ENCODE measurements at places on chromosomes 16 and 17.

DNA sequence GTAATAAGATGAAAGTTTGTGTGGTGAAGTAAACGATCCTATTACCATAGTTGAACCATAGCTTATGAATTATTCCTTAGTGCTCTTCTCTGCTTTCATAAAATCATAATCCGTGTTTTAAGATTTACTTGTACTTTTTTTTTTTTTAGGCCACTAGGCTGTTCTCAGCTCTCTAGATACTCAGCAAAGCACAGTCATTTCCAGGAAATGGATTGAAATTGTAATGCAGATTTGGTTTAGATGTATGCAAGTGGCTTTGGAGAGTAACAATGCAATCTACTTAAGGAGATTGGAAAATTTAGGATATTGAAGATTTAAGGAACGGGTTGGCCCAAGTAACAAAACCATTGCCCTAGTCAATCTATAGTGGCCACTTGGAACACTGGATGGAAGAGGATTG is 125.1 kb downstream of the PITPNC1 start:
- no peak for DNase-seq

DNA sequence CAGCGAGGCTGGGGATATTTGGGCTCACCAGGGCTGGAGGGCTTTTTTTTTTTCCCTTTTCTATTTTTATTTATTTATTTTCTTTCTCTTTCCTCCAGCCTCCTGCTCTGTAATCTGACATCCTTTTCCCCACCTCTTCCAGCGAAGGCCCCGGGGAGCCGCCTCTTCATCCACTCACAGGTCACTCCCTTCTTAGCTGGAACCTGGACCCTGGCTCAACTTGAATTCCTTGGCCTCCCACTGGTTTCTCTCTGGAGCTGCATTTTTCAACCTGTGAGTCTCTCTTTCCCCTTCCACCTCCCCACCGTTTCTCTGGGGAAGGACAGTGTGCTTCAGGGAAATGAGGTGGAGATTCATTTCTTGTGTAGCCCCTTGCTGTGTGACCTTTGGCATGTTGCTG is 82.0 kb downstream of the MRM1 start:
- DNase-seq = no peak

DNA sequence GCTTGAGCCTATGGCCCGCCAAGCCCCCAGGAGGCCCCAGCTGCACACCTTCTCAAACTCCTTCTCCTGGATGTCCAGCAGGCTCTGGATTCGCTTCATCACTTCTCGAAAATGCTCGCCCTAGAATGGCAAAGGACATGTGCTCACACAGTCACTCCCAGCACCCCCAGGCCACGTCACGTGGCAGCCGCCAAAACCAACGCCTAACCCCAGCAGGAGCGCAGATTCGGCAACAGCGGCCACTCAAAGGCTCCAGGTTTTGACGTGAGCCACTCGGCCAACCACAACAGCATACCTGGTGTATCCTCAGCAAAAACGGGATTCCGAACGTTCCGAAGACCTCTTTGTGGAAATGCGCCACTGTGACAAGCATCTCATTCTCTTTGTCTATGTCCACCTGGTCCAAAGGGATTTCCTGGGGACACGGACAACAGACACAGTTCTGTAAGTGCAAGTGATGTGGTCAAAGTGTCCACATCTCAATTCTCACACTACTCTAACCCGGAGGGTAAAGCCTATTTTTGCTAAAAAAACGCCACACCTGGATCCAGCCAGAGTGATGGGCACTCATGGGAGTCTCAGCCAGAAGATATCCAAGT is 12.7 kb downstream of the LITAFD start:
- DNase-seq = no peak

GRCh38 chr16:61948414-61948813 is 87.8 kb downstream of the CDH8 start:
- no peak for DNase-seq

DNA sequence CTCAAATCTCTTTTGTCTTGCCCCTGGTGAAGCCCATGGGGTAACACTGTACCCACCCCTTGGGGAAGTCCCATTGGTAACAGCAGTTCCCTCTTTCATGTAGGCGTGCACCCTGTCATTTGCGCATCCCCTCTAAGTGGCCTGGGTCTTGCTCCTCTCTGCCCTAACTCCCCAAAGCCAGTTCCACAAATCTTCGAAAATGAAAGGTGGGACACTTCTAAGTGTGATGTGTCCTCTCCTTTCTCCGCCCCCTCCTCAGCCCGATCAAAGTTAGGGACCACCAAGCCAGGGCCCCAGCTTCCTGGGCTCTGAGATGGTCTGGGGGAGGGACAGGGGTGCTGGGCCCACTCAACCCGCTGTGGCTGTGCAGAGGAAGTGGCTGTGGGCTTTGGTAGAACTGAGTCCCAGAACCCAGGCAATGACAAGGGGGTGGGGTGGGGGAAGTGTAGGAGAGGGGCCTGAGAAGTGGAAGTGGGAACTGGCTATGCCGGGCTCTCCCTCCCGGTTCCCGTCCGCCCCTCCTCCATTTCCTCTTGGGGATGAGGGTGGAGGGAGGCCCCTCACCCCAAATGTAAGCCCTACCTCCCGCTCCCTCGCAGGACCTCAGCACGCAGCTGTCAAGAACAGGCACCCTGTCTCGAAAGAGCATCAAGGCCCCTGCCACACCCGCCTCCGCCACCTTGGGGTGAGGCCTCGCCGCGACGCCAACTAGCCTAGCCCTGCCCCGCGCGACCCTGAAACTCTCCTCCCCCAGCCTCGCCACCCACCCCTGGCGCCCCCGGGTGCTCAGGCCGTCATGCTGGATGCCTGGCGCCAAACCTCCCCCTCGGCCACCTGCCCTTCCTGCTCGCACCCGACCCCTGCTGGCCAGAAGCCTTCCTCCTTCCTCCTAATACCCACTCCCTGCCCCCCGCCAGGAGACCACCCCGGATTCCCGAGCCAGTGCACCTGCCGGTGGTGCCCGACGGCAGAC is 8.7 kb downstream of the ABI3 start:
- no peak for DNase-seq

- DNase-seq = no peak
Observed at GRCh38 chr17:10318535-10318934, 54.3 kb downstream of the MYH13 start.

- DNase-seq = no peak
Observed at GRCh38 chr16:66859397-66860068, 15.3 kb downstream of the CA7 start.

GRCh38 chr16:87778476-87778829 is 12.7 kb upstream of the KLHDC4 start:
- DNase-seq = no peak

DNA sequence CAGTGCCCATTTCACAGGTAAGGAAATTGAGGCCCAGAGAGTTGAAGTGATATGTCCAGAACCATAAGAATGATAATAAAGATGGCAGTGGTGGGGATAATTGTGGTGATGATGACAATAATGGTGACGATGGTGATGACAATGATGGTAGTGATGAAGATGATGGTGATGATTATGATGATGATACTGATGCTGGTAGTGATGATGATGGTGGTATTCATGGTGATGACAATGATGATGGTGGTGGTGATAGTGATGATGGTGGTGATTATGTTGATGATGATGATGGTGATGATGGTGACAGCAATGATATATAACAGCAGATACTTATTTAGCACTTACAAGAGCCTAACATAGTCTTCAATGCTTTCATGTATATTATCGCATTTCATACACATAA is 18.1 kb upstream of the TMEM132E start:
- DNase-seq = no peak

- no peak for DNase-seq
Observed at GRCh38 chr17:81223762-81224130, 981 bp upstream of the CEP131 start.

DNA sequence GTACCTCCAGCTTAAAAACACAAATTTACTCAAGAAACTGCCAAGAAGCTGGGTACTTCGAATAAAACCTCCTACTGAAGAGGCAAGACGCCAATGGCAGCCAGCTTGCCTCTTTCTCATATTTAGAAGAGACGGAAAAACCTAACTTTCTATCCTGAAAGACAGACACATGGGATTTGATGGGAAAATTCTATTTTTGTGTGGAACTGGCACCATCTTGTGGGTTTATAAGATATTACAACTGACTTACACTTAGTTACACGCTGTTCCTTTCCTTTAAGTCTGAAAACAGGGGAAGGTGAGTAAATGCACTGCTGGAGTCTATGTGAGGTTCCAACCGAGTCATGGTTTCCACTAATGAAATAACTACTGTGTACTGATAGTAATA is 10.3 kb downstream of the ZNF18 start:
- DNase-seq = no peak

DNA sequence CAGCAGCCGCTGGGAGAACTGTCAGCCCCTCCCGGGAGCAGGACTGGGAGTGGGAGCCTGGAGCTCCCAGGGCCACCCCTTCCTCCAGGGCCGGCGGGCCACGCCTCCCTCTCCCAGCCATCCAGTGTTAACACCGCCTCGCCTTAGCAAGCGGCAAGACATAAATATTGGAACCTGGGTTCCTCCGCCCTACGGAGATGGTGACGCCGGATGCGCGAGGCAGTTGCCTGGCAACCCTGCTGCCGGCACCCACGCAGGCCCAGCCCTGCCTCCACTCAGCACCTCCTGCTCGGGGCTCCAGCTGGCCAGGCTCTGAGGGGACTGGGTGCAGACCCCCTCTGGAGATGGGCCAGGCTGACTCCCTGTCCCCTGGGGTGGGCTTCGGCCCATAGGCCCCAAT is 27.4 kb upstream of the CACNA1H start:
- DNase-seq = no peak

DNA sequence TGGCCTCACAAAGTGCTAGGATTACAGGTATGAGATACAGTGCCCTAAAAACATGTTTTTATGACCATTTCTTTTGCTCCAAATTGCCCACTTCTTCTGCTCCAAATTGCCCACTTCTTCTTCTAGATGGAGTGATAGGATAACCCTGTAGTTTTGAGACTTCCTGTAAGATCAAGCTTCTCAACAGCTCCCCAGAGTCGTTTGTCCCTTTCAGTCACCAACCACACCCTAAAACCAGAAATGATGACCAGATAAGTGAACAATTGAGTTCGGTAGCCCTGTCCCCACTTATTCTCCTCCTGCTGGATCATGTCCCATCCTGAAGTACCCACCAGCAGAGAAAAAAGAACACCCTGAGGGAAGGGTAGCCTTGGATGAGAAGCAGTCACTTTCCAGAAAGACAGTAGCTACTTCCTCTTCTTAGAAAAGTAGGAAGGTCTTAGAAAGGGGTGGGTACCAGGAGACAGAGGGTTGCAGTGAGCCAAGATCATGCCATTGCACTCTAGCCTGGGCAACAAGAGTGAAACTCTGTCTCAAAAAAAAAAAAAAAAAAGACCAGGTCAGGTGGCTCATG is 2.5 kb downstream of the ODAD4 start:
- DNase-seq = no peak

GRCh38 chr17:82870541-82870940 is 30.7 kb upstream of the ZNF750 start:
- DNase-seq = no peak

DNA sequence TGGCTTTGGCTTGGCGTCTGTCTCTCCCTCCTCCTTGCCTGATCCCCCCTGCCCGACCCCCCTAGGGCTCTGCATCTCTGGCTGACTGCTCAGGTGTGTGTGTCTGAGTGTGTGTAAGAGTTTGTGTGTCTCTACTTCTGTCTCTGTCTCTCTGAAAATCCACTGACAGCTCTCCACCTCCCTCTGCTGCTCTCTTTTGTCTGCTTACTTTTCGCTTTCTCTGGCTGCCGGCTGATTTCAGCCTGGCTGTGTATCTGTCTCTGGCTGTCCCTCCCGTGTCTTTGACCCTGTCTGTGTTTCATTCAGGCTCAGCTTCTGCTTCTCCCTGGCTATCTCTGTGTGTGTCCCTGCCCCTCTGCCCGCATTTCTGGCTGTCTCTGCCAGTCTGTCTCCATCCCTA is 3.8 kb upstream of the SPEM1 start:
- no peak for DNase-seq

GRCh38 chr17:27469256-27469655 is 13.0 kb downstream of the KSR1 start:
- DNase-seq = no peak

- DNase-seq = no peak
Observed at GRCh38 chr17:15351478-15351840, 10.1 kb upstream of the TEKT3 start.

DNA sequence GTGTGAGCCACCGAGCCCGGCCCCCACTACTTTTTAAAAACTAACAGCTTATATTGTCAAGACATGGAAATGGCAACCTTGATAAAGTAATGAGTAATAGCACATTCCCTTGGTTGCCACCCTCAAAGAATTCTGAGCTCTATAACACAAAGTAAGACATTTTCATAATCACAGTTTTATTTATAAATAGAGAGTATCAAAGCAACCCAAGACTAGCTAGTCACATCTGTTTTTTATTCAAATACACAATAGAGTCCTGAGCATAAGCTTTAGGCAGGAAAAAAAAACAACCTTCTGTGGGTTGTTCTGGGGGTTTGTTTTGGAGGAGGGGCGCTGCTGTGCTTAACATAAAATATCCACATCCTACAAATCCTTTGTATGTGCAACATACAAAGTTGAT is 68.7 kb downstream of the CEP95 start:
- DNase-seq = no peak

GRCh38 chr17:63519972-63520882 is 2.9 kb upstream of the KCNH6 start:
- DNase-seq = no peak

GRCh38 chr17:4782652-4783051 is 3.5 kb downstream of the VMO1 start:
- no peak for DNase-seq

GRCh38 chr16:57000271-57001025 is 11.1 kb downstream of the NLRC5 start:
- peak; percentile 57 for DNase-seq

- DNase-seq = no peak
Observed at GRCh38 chr16:46612121-46612520, 9.1 kb downstream of the SHCBP1 start.

All from activated CD8-positive, alpha-beta memory T cell treated with anti-CD3 and anti-CD28 coated beads for 48 hours (primary cell).